Uterus (tissue), 4 donors: ENCODE measurements at places on chromosomes 3 and 15. TPM values are rescaled to one million over a fixed set of nuclear protein-coding genes. Genes with fewer than 3 reads are reported as not detected.

DNA sequence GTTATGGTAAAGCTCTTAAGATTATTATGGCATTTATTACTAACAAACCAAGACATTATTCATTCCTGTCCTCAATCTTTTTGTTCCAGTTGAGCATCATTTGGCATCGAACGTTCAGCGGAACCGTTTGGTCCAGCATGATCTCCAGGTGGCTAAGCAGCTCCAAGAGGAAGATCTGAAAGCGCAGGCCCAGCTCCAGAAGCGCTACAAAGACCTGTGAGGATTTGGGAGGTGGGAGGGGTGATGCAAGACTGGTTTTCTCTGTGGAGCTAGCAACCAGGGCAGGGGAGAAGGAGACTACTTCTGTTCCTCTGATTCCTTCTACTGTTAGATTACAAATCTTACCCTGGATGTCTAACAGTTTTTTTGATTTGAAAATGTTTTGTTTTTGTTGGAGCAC lies 27.6 kb upstream of the UTS2B start:
- DNase-seq, result no peak

Gene GOLGA6L9
- total RNA-seq, result 2.6 TPM

DNA sequence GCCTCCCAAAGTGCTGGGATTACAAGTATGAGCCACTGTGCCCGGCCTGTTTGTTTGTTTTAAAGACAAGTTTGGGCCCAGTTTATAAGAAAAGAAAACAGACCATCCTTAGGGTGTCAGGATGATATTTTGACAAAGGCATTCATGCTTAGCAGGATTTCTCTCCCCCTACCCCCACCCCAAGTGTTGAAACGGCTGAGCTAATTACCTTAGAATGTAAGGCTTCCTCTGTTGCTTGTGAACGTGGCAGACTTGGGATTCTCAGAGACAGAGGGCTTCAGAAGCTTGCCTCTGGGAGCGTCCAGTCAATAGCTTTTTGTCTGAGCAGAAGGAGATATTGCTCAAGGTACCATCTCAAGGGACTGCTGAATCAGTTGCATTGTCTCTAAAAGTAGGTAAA lies 24.0 kb downstream of the FLNB start:
- DNase-seq, result no peak

DNA sequence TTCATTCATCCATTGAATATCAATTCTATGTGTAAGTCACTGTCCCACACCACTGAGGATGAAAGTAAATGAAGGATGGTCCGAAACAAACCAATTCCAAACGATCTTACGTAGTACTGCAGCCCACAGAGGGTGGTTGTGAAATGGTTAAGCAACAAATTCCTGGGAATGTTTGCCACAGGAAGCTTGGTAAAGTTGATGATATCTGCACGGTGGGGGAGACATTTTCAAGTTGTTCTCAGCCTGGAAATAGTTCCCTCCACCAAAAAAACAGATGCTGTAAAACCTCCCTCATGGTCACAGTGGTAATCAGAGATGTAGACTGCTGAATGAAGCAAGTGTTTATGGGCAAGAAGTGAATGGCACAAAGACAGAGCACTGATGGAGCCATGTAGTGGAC lies 35.9 kb upstream of the BNC1 start:
- no peak for DNase-seq

DNA sequence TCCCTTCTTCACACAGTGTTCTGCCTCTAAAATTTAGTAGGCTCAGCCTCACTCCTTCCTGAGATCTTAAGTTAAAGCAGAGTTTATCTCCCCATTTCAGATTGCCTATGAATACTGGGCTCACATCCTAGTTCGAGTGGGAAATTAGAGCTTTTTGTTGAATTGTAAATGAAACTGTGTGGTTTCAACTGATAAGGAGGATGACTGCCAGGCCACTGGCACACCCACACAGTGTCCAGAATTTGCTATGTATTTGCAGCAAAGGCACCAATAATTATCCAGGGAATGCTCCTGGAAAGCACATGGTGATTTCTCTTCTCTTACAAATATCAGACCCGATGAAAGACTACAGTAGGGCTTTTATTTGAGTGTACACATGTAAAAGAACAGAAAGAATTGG lies 308.1 kb upstream of the COL8A1 start:
- no peak for DNase-seq

Gene PLSCR5
- not detected for total RNA-seq

DNA sequence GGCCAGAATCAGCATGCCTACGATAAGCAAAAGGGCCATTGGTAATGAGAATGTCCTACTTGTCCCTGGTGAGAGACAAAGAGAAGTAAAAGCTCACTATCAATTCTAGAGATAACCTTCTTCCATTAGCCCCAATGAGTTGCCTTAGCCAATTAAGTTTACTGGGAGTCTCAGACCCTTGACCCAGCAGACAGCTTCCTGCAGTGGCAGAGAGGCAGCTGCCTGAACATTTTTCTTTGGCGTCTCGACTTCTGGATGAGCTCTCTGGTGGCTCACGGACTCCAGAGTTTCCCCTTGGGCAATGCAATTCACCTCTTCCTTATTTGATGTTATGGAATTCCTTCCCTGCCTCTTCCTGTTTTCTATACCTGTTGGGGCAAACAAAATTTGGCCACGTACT lies 1034.4 kb downstream of the NAALADL2 start:
- DNase-seq, result no peak

DNA sequence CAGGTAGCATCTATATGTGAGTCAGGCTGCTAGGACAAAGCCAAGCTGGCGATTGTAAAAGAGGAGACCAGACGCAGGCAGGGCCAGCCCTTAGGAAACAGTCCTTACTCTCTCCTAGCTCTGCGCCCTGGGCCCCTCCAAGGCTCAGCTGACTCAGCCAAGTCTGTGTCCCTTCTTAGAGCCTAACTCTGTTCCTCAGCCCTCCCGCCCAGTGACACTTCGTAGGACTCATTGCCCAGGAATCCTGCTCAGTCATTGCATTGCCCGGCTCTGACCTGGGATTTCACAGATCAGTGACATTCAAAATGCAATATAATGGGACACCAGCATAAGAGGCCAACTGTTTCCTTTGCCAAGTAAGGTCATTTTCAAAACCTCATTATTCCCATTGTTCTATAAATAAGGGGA lies 244.2 kb downstream of the TLE3 start:
- no peak for DNase-seq
